NCI-H2029 treated with DMSO at 0.1 percent for 48 hours (cell line): ENCODE measurements at places on chromosomes 16 and 17.

- no peak for DNase-seq
Observed at GRCh38 chr17:61063528-61063927, 336.1 kb upstream of the TBX2 start.

GRCh38 chr17:57010487-57010886 lies 32.6 kb downstream of the SCPEP1 start:
- no peak for DNase-seq

- no peak for DNase-seq
Observed at GRCh38 chr17:39699818-39700147, at the start of gene ERBB2. Gene ERBB2 (plus strand): TSS chr17:39700064. CDS start chr17:39700239, 175 bp downstream.

DNA sequence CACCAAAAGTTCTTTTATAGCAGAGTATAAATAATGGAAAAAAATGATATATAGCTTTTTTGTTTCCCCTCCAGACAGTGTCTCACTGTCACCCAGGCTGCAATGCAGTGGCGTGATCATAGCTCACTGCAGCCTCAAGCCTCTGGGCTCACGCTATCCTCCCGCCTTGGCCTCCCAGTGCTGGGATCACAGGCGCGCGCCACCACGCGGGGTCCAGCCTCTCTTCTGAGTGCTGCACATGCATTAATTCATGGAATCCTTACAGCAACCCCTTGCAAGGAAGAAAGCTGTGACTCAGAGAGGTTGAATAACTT lies 18.0 kb upstream of the ZNF629 start:
- DNase-seq: no peak
